Adrenal gland (tissue), 19 donors: ENCODE measurements at places on chromosomes 5 and 9. TPM values are rescaled to one million over a fixed set of nuclear protein-coding genes. Genes with fewer than 3 reads are reported as not detected.
A peak's percentile ranks its signal among the peaks of the same experiment; 100 is the strongest.

The SGCD gene
- 11.2 TPM for total RNA-seq

The IRF1 gene
- total RNA-seq, result 20.1 TPM

The DPYSL3 gene
- 14.6 TPM for total RNA-seq

The LPAR1 gene
- 37.9 TPM for total RNA-seq

The GMCL2 gene
- not detected for total RNA-seq

The FAM153A gene
- total RNA-seq, result 14.2 TPM

The ADAMTS2 gene
- total RNA-seq, result 19.2 TPM

DNA sequence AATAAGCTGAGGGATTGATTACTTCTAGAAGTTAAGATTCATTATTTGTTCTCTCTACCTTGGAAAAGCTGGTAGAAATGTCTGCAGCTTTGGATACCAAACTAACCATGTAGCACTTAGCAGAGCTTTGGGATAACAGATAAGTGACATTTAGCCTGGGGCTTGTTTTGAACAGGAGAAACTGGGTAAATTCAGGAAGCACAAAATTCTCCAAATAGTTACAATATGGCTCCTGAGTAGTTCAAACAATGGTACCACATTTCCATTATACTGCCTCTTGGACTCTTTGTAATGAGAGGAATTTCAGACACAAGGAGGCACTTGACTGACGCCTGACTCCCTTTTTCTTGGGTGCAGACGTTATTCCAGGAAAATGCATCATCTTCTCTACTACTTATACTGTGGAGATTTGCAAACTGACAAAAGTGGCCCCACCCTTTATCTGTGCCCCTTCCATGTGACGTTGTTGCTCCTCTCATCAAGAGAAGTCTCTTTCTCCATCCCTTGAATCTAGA is 22.5 kb downstream of the PRUNE2 start:
- no peak for DNase-seq
- H3K27ac ChIP-seq, result no peak overlapping the region
- no peak overlapping the region for H3K4me3 ChIP-seq
- H3K4me1 ChIP-seq, result no peaks in the 10 kb centered on the region

GRCh38 chr5:172973931-172974330 is 9.6 kb upstream of the ATP6V0E1 start:
- H3K36me3 ChIP-seq, result no peaks in the 10 kb centered on the region
- DNase-seq, result no peak
- H3K27ac ChIP-seq, result peak overlapping the region; percentile 24
- H3K27me3 ChIP-seq, result no peaks in the 10 kb centered on the region
- no peaks in the 10 kb centered on the region for H3K4me1 ChIP-seq

- peaks cover 40% of the 10 kb centered on the region for H3K4me1 ChIP-seq
- DNase-seq, result no peak
- H3K4me3 ChIP-seq, result no peak overlapping the region
Observed at GRCh38 chr9:124263800-124264426, 6.2 kb downstream of the NEK6 start.

DNA sequence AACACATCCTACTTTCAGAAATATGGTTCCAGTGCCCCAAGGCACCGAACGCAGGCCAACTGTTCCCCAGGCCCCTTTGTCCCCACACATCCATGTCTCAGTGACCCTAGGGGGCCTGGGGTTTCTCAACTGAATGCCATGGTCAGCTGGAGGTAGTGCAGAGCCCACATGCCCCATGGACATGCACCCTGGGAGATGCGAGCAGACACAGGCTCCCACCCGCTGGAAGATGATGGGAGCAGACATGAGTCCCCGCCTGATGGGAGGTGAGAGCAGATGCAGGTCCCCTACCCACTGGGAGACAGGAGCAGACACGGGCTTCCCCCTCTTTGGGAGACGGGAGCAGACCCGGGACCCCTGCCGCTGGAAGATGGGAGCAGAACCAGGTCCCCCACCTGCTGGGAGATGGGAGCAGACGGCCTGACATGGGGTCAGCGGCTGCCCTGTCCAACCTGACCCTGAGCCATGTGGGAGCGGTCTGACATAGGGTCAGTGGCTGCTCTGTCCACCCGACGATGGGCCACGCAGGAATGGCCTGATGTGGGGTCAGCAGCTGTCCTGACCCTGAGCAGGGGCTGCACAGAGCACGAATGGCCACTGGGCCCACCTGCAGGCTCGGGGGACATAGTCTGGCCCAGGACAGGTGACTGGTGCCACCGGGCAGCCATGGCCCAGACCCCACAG is 18.4 kb downstream of the ZDHHC11B start:
- no peak for DNase-seq
- H3K27ac ChIP-seq, result no peak overlapping the region
- no peaks in the 10 kb centered on the region for H3K36me3 ChIP-seq
- H3K27me3 ChIP-seq, result no peaks in the 10 kb centered on the region

DNA sequence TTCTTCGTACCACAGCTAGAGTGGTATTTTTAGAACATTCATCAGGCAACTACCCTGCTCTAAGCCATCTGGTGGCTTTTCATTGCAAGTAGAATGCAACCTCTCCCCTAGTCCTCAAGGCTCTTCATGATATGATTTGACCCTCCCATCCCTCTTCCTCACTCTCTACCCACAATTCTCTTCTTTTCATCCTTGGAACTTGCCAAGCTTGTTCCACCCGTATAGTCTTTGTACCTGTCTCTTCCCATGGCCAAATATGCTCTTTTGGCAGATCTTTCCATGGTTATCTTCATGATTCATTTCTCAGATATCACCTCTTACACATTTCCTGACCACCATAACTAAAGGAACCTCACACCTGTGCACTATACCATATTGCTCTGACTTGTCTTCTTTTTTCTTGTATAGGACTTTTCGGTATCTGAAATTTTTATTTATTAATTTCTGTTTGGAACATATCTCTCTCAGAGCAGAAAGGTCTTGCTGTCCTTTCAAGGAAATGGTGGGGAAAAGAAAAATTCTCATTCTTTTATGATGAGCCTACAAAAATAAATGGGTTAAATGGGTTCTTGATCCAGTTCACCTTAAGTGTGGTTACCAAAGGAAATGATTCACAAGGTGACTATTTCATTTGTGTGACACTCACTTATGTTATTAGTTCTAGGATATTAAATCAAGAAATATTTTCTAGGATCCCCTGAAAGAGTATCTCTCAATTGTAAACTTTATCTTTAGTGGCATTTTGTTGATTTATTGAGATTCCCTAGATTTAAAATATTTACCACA is 3.7 kb upstream of the CD274 start:
- H3K27ac ChIP-seq, result no peak overlapping the region
- no peaks in the 10 kb centered on the region for H3K36me3 ChIP-seq
- DNase-seq, result no peak
- H3K27me3 ChIP-seq, result no peaks in the 10 kb centered on the region
- peaks cover 21% of the 10 kb centered on the region for H3K4me1 ChIP-seq

GRCh38 chr9:118635416-118635815 is 733.8 kb downstream of the BRINP1 start:
- no peak for DNase-seq
- H3K36me3 ChIP-seq, result no peaks in the 10 kb centered on the region
- H3K4me3 ChIP-seq, result no peak overlapping the region
- no peaks in the 10 kb centered on the region for H3K4me1 ChIP-seq
- H3K27me3 ChIP-seq, result no peaks in the 10 kb centered on the region
- H3K27ac ChIP-seq, result no peak overlapping the region

- no peaks in the 10 kb centered on the region for H3K36me3 ChIP-seq
- no peak for DNase-seq
- H3K27me3 ChIP-seq, result peaks cover 5% of the 10 kb centered on the region
- H3K27ac ChIP-seq, result no peak overlapping the region
- no peak overlapping the region for H3K4me3 ChIP-seq
Observed at GRCh38 chr9:87184956-87185642, 237.8 kb upstream of the GAS1 start.

- no peaks in the 10 kb centered on the region for H3K4me1 ChIP-seq
- no peaks in the 10 kb centered on the region for H3K36me3 ChIP-seq
- peak overlapping the region; percentile 63 for H3K27ac ChIP-seq
Observed at GRCh38 chr5:169003721-169004541, 297.0 kb downstream of the SLIT3 start.

DNA sequence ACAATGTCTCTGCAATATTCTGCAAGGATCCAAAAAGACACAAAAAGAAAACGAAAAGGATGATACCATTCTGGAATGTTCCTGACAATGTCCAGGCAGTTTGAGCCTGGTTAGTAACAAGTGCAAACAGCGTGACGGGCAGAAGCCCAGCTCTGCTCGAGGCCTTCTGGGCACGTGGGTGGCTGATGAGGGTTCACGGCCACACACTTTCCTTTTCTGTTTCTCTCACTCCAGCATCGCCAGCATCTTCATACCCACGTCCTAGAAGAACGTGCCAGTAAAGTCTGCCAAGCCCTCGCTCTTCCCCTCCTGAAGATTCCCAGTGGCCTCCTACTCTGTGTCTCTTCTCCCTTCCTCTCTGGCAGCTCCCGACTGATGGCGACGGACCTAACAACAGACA is 36.7 kb downstream of the COL23A1 start:
- no peaks in the 10 kb centered on the region for H3K36me3 ChIP-seq
- no peak overlapping the region for H3K27ac ChIP-seq
- H3K27me3 ChIP-seq, result no peaks in the 10 kb centered on the region

GRCh38 chr9:83068414-83068813 is 5.5 kb upstream of the RASEF start:
- no peak overlapping the region for H3K4me3 ChIP-seq
- H3K36me3 ChIP-seq, result no peaks in the 10 kb centered on the region
- no peak for DNase-seq
- H3K27me3 ChIP-seq, result peaks cover 8% of the 10 kb centered on the region

DNA sequence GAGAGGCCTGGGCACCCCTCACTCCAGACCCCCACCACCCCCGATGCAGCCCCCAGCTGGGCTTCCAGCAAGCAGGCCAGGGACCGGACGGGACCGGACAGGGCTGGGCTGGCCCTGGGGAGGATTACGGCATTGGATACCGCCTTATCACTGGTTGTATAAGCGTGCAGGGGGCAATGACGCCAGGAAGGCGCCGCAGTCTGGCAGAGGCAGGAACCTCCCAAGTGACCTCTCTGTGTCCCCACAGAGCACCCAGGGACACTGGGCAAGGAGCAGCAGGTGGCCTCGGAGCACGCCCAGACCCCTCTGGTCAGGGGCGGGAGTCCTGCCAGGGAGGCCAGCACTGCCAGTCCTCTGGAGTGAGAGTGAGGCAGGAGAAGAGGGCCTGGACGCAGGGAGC is 723 bp upstream of the LCN15 start:
- H3K27ac ChIP-seq, result no peak overlapping the region
- peaks cover 6% of the 10 kb centered on the region for H3K27me3 ChIP-seq
- H3K36me3 ChIP-seq, result no peaks in the 10 kb centered on the region
- H3K4me3 ChIP-seq, result no peak overlapping the region

DNA sequence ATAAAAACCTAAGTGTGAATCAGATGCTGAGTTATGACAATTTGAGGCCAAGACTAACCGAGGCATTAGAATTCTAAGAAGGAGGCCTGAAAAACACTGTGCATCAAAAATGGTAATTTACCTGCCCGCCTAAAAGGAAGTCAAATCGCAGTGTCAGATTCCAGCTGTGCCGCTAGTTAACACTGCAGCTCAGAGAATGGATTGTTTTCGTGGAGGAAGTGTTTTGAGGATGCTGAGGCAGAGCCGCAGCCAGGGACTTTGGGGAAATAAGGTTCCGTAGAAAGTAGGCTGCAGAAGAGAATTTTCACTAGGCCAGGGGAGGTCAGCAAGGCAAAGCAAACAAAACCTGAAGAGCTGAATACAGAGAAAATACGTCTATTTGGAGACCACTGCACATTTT is 226.4 kb upstream of the ISL1 start:
- H3K27ac ChIP-seq, result no peak overlapping the region
- no peaks in the 10 kb centered on the region for H3K27me3 ChIP-seq
- no peaks in the 10 kb centered on the region for H3K36me3 ChIP-seq

DNA sequence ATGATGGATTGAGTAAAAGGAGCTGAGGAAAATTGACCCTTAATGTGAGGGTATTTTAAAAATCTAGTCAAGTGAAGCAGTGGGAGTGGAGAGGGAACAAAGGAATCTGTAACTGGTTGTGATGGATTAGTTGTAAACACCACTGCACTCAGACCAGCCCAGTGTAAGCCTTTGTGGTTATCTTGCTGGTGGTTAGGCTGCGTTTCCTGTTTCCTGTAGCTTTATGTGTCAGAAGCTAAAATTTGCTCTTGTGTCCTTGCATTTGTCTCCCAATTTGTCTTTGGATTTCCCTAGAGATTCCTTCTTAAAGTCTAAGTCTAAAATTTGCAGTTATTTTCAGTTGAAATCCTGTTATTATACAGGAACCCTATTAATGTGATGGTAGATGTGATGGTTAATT is 6.3 kb downstream of the IFNA21 start:
- no peak overlapping the region for H3K27ac ChIP-seq
- H3K27me3 ChIP-seq, result no peaks in the 10 kb centered on the region
- DNase-seq, result no peak
- H3K36me3 ChIP-seq, result no peaks in the 10 kb centered on the region

GRCh38 chr9:83340451-83340850 is 197.8 kb downstream of the FRMD3 start:
- no peak for DNase-seq
- H3K36me3 ChIP-seq, result no peaks in the 10 kb centered on the region
- H3K4me3 ChIP-seq, result no peak overlapping the region

- no peak overlapping the region for H3K27ac ChIP-seq
- no peaks in the 10 kb centered on the region for H3K4me1 ChIP-seq
- no peaks in the 10 kb centered on the region for H3K27me3 ChIP-seq
- DNase-seq, result peak; percentile 72
- H3K36me3 ChIP-seq, result no peaks in the 10 kb centered on the region
Observed at GRCh38 chr9:126985870-126986498, 71.4 kb downstream of the RALGPS1 start.

DNA sequence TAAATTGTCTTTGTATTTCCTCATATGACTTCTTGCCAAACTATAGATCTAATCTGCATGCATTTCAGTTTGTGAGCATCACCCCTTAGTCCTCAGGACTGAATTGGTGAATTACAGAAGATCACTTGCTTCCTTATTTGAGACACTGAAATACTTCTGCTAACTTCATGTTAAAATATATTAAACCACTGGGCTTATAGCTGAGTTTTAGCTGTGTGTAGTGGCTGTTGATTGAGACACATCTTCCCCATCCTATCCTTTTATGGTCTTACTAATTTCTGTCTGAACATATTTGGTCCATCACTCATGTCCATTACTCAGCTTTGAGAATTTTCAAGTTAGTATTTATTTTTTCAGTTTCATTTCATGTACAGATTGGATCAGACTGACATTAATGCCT is 295.9 kb downstream of the PSAT1 start:
- H3K4me1 ChIP-seq, result no peaks in the 10 kb centered on the region
- H3K27me3 ChIP-seq, result no peaks in the 10 kb centered on the region
- no peak overlapping the region for H3K4me3 ChIP-seq
- no peaks in the 10 kb centered on the region for H3K36me3 ChIP-seq
- DNase-seq, result no peak
